Choroid plexus epithelial cell (primary cell): ENCODE measurements at places on chromosomes 7 and 10.

- no peak for DNase-seq
Measured at GRCh38 chr10:97512993-97513392, 14.3 kb downstream of the UBTD1 start.

DNA sequence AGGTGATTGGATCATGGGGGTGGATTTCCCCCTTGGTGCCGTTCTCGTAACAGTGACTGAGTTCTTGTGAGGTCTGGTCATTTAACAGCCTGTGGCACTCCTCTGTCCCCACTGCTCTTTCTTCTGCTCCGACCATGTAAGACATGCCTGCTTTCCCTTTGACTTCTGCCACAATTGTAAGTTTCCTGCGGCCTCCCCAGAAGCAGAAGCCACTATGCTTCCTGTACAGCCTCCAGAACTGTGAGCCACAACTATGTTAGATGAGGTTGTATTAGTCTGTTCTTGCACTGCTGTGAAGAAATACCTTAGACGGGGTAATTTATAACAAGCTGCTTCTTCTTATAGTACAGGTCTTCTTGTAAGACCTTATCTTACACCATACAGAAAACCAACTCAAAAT, 241.7 kb upstream of the KLF14 start:
- DNase-seq = no peak

DNA sequence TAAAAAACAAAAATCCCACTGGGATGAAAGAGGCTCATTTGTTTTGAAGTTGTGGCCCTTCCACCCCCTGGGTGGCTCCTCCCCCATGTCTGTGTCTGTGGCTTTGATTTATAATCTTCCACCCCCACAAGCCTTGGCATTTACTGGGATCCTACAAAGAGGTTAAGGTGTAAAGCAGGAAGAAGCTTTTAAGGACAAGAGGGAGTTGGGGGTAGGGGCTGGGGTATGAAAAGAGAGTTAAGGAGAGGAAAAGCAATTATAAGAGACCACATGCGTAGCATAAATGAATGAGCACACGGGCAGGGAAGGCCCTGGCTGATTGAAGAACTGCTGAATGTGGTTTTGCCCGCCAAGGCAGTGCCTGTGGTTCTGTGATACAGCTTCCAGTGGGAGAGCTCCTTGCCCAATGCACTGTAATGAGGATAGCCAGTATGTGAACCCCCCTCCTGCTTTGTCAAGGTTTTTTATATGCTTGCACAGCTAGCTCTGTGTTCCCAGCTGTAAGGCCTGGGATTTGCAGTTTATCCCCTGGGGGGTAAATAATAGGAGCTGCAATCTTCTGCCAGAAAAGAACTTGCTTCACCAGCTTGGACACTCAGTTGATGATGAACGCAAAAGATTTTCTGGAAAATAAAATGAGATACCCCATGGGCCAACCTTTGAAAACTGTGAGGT, 34.7 kb upstream of the KMT2E start:
- peak; percentile 74 for DNase-seq

- DNase-seq = no peak
Measured at GRCh38 chr10:4820804-4821401, 5.1 kb upstream of the AKR1E2 start.

- DNase-seq = no peak
Measured at GRCh38 chr10:49642311-49642710, 28.5 kb downstream of the CHAT start.

GRCh38 chr7:133315332-133316040, 62.6 kb downstream of the EXOC4 start:
- DNase-seq = peak; percentile 56

- DNase-seq = no peak
Measured at GRCh38 chr10:112981553-112981952, 31.5 kb downstream of the TCF7L2 start.

DNA sequence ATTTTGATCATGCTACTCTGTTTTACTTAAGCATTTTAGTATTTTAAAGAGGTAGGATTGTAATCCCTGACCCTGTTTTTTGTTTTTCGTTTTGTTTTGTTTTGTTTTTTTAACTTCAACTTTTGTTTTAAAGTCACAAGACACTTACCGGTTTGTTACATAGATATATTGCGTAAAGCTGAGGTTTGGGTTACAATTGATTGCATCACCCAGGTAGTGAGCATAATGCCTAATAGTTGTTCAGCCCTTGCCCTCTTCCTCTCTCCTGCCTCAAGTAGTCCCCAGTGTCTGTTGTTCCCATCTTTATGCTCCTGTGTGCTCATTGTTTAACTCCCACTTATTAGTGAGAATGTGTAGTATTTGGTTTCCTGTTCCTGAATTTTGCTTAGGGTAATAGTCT, 93.1 kb upstream of the TEX47 start:
- peak; percentile 0 for DNase-seq

- DNase-seq = no peak
Measured at GRCh38 chr7:30351286-30351685, 66.9 kb downstream of the ZNRF2 start.

DNA sequence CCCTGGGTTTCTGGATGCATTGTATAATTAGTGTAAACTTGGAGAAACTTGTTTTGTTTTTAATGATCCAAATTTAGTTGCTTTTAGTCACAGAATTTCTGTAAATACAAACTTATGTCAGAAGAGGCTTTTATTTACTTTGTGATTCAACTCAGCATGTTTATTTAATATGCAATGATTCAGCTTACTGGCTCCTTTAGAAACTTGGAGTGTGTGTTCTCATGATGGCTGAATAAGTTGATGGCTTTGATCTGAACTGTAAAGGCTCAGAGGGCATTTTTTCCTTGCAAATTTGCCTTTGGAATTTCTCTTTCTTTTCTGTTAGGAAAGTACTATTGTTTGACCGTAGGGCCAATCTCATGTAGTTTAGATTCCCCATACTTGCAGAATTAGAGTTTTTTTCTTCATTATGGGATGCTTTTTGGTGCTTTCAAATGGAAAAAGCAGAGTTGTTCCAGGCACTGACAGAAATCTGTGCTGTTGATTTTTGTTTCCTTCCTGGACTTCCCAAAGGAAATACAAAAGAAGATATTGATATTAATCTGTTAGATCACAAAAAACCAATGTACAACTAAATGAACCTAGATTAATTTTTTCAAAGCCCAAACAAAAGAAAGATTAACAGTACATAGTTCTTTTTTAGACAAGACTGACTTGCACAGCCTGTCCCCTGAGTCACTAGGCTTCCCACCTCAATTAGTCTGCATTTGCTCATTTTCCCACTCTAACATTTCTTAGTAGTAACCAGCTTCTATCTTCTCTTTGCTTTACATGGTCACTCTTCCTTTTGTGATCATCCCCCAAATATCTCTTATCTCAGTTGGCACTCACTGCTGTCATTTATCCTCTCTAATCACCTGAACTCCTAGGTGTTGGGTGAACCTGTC, 96.8 kb upstream of the AGR3 start:
- DNase-seq = peak; percentile 65

DNA sequence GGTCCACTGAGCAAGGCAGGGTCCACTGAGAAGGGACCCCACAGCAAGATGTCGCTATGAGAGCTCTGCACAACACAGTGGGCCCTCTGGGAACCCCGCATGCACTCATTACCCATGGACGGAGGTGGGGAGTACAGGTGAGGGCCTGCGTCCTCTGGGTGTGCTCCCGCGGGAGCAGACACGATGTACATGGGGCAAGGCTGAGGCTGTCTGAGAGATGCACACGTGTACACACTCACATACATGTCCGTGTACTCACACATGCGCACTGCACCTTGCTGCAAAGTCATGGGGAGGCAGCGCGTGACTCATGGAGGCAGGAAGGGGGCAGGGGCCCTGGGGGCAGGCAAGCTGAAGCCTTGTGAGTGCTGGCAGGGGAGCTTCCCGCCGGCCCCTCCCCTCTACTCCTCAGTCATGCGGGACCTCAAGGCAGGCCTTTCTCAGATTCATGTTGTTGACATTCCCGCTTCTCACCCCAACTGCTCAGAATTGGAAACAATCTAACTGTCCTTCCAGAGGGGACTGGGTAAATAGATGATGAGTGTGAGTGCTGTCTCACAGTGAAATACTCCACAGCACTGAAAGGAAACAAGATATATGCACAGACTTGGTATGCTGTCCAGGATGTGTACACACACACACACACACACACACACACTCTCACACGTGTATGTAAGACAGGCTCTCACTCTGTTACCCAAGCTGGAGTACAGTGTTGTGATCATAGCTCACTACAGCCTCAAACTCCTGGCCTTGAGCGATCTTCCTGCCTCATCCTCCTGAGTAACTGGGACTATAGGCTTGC, 40.0 kb downstream of the GOLGA7B start:
- DNase-seq = peak; percentile 59

DNA sequence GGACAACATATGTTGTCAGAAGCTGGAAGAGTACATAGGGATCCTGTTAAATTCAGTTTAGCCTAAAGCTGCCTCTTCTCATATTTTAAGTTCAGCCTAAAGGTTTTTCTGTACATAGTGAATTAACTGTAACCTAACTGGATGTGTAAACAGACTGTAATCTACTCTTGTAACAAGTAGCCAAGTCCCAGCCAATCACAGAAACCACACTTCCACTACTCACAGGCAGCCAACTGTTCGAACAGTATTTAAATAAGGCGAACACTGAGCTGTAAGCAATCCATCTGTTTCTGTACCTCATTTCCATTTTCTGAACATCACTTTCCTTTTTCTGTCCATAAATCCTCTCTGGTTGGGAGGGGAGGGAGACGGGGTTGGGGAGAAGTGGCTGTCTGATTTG, 15.0 kb upstream of the STN1 start:
- DNase-seq = no peak

- DNase-seq = no peak
Measured at GRCh38 chr7:105261689-105262088, 127.0 kb downstream of the SRPK2 start.

- DNase-seq = peak; percentile 3
Measured at GRCh38 chr7:25261545-25262140, 33.4 kb upstream of the NPVF start.

GRCh38 chr10:130028465-130028819, 64.4 kb upstream of the EBF3 start:
- DNase-seq = no peak

- no peak for DNase-seq
Measured at GRCh38 chr7:154767821-154768415, 235.0 kb downstream of the PAXIP1 start.

- peak; percentile 98 for DNase-seq
Measured at GRCh38 chr10:69087590-69088470, at the start of gene SRGN. Gene SRGN (plus strand): TSS chr10:69088103. CDS start chr10:69088158, 55 bp downstream.

- no peak for DNase-seq
Measured at GRCh38 chr7:123787220-123788007, 38.6 kb upstream of the WASL start.

- DNase-seq = no peak
Measured at GRCh38 chr10:98963608-98964007, 272.0 kb downstream of the HPSE2 start.

GRCh38 chr10:52379287-52379686, 65.2 kb downstream of the DKK1 start:
- DNase-seq = no peak

GRCh38 chr7:83806538-83806937, 157.6 kb upstream of the SEMA3E start:
- DNase-seq = no peak

- no peak for DNase-seq
Measured at GRCh38 chr10:128072941-128073645, 53.1 kb downstream of the MKI67 start.

GRCh38 chr10:88810196-88810961, 7.8 kb downstream of the LIPM start:
- DNase-seq = peak; percentile 88

- no peak for DNase-seq
Measured at GRCh38 chr7:156123362-156123761, 311.1 kb upstream of the SHH start.

- DNase-seq = peak; percentile 63
Measured at GRCh38 chr7:129615018-129615417, 3.5 kb downstream of the NRF1 start.

GRCh38 chr10:110016039-110016438, 8.3 kb downstream of the ADD3 start:
- peak; percentile 60 for DNase-seq

DNA sequence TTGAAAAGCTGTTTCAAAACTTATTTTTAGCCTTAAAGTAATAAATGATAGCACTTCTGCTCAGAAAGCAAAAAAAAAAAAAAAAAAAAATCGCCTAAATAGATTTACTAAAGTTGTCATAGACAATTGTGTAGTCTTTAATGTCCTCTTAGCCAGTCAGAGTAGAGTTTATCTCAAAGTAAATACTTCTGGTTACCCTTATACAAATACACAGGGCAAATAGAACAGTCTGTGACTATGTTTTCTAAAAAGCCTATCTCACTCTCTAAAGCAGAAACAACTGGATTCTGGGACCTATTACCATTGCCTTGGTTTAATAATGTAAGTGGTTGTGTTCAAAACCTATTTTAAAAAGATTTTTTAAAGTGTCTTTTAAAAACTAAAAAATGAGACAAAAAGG, 156.2 kb upstream of the THSD7A start:
- DNase-seq = no peak

GRCh38 chr7:92095380-92095779, 38.9 kb downstream of the CYP51A1 start:
- DNase-seq = no peak

GRCh38 chr10:124138195-124138882, 44.9 kb upstream of the CHST15 start:
- peak; percentile 90 for DNase-seq
